Fibroblast of pulmonary artery (primary cell): ENCODE measurements at places on chromosomes 5 and 9.

DNA sequence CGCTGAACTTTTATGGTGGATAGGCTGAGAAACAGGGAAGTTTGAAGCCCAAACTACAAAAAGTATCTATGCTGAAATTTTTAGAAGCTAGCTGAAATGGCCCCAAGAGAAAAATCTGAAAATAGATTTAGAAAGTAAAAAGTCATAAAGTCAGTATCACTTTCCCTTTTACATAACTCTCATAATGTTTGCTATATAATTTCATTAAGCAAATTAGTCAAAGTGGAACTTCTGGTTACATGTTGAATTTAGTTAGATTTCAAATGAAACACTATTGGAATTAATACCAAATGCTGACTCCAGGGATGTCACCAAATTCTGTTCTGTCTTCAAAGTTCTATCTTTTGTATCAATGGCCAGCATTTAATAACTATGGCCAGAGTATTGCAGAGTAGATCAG is 126.9 kb downstream of the TTC39B start:
- no peak for DNase-seq

DNA sequence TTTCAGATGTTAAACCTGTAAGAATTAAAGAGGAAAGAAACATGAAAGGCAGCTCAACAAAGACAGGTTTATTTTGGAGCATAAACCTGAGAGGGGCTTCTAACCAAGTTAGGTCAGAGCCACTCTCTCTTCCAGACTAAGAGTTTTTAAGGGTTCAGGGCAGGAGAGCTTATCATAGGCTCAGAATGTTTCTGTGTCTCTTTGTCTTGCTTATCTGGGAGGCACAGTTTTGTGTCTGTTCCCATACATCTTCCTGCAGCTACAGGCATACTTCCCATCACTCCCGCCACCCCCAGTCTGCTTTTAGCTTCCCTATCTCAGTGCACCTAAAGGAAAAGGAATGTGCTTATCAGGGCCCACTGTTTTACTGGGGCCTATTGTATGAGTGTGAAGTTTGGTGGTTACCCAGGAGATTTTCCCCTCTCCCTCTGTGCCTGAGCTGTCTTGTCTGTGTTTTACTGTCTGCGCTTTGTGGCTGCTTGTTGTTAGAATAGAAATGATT is 21.9 kb downstream of the CD14 start:
- peak; percentile 80 for DNase-seq

DNA sequence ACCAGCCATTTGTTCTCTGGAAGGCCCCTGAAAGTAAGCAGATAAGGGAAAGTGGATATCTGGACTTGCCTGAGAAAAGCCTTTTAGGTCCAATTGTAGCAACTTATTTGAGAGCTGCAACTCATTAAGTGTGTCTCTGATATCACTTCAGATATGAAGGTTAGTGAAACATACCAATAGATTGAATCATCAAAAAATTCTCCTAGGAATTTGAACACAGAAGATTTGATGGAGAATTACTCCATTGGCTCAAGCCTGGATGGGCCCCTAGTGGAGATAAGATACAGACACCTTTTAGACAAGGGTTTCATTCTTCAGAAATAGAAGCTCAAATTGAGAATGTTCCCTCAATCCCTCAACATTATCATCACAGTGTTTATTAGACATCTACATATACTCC is 356.7 kb downstream of the NDUFS4 start:
- DNase-seq = peak; percentile 37

- DNase-seq = no peak
These were observed 91.0 kb upstream of the DAPK1 start for GRCh38 chr9:87406543-87407166.

- no peak for DNase-seq
These were observed 111.2 kb downstream of the INSYN2B start for GRCh38 chr5:169869066-169869465.

GRCh38 chr5:102678267-102679058 is 76.6 kb upstream of the PAM start:
- DNase-seq = peak; percentile 40

DNA sequence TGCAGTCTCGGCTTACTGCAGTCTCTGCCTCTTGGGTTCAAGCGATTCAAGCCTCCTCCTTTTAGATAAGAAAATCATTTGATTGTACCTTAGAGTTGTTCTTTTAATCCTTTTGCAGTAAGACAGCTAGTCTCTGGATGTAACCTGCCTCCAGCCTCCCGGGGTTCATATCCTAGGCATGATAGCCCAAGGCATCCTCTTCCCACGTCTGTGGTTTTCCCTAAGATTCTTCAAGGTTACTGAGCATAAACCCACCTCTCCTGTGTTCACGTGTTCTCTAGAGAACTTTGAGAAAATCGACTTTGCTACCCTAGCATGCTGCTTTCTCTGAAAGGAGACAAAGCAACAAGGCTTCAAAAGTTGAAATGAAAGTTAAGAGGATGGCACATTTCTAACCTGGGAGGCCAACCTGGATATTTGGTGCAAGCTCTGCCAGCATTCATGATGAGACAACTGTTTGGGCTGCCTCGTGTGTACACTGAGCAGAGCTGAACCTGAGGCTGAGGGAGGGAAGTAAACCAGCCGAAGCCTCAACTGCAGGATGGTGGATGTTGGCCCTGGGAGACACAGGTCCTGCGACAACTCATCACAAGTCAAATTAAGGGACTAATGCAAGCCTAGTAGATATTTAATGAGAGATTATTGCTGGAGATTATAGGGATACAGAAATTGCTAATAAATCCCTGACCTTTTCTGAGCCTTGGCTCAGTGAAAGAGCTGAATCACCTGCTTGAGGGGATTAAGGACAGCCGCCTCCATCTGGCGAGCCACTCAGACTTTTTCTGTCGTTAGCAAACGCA is 261.8 kb downstream of the ARHGAP26 start:
- DNase-seq = no peak

- no peak for DNase-seq
These were observed 406.8 kb downstream of the BRINP1 start for GRCh38 chr9:118962426-118962825.

- no peak for DNase-seq
These were observed 50.0 kb downstream of the ATPSCKMT start for GRCh38 chr5:10199692-10200091.

- no peak for DNase-seq
These were observed 10.9 kb downstream of the ZCCHC10 start for GRCh38 chr5:133015466-133015865.

GRCh38 chr9:105117234-105117633 is 127.2 kb upstream of the SLC44A1 start:
- no peak for DNase-seq

- DNase-seq = peak; percentile 43
These were observed 87.7 kb downstream of the AUH start for GRCh38 chr9:91273853-91274552.

GRCh38 chr9:20804489-20805250 is 120.6 kb downstream of the FOCAD start:
- peak; percentile 32 for DNase-seq

DNA sequence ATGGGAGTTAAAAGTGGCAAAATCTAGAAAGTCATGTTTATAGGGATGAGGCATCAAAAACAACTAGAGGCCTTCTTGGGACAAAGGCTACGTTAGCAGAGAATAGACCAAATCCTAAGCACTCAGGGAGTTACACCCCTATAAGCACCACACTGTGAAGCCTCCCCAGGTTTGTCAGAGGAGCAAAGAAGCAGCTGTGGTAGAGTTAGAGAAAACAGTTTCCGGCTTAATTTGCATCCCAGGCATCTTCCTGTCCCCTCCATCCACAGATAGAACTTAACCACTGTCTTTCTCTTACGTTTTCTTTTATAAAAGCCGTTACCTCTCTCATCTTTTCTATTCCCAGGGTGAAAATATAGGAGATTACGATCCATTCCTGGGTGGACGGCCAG is 188.6 kb upstream of the KLF9 start:
- no peak for DNase-seq

- no peak for DNase-seq
These were observed 35.5 kb downstream of the ADAM19 start for GRCh38 chr5:157540124-157540523.

- no peak for DNase-seq
These were observed 182.2 kb upstream of the ISL1 start for GRCh38 chr5:51201024-51201423.

DNA sequence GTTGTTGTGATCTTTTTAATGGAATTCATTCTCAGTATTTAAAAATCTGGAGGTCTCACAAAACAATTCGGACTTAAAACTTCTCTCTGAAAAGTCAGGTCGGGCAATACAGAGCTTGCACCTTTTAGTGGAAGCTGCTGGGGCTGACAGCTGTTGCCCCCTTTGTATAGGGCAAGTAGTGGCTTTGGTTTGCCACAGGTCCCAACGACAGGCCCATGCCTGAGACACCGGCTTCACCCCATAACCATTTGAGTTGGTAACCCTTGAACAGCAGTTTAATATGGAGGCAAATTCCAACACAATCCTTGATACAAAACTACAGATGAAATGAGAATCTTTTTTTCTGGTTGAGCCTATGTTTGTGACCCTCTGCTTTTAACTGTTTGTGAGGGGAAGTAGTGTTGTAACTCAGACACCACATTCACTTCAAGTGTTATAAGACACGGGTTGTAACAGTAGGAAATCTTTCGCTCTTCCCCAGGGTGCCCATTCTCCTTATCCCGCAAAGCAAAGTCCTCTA is 752 bp upstream of the GLRX start:
- no peak for DNase-seq

- DNase-seq = peak; percentile 47
These were observed 134.1 kb downstream of the PAPPA start for GRCh38 chr9:116287721-116288120.

- DNase-seq = no peak
These were observed 39.6 kb downstream of the C5orf15 start for GRCh38 chr5:133928587-133929393.

- DNase-seq = peak; percentile 14
These were observed 27.9 kb downstream of the C1QTNF2 start for GRCh38 chr5:160342413-160342941.

DNA sequence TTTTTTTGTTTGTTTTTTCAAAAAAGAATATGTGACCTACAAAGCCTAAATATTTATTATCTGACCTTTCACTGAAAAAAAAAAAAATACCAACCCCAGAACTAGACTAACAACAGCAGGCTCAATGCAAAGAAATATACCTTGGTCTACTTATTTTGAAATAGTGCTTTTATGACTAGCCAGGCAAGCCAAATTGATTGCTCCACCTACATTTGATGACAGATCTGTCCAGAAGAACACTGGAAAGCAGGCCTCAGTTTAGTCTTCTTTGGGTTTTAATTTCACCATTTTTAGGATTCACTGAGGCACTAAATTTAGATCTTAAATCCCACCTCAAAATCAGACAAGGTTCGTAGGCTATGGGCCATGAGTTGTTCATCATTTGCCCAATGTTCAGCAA is 97.3 kb downstream of the PLPP1 start:
- no peak for DNase-seq

DNA sequence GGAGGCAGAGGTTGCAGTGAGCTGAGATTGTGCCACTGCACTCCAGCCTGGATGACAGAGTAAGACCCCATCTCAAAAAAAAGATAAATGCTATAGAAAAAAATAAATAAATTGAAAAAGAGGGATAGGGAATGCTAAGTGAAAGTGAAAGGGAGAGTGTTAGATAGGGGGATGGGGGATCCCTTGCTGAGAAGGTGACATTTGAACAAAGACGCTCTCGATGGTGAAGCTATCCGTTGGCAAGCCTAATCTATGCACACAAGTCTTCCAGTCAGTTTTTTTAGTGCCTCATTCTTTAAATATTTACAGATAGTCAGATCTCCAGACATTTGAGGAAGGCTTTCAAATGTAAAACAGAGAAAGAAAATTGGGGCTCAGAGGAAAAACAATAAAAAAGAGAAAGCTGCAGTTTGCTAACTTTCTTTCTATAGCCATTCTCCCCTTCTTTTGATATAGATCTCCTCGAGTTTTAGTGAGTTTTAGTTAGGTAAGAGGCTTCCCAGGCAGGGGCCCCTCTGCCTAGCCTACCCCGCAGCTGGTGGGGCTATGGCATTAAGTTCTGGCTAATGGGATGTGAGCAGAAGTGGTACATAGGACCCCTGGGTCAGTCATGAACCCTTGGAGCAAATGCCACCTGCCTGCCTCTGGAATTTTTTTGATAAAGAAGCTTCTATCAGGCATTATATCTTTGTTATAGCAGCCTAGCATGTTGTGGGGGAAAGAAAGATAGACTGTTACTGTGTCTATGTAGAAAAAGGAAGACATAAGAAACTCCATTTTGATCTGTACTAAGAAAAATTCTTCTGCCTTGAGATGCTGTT is 12.0 kb downstream of the GLRX start:
- no peak for DNase-seq

GRCh38 chr5:101950019-101950418 is 346.1 kb downstream of the SLCO4C1 start:
- no peak for DNase-seq

GRCh38 chr5:150206098-150206778 is 16.4 kb downstream of the SLC6A7 start:
- DNase-seq = no peak

DNA sequence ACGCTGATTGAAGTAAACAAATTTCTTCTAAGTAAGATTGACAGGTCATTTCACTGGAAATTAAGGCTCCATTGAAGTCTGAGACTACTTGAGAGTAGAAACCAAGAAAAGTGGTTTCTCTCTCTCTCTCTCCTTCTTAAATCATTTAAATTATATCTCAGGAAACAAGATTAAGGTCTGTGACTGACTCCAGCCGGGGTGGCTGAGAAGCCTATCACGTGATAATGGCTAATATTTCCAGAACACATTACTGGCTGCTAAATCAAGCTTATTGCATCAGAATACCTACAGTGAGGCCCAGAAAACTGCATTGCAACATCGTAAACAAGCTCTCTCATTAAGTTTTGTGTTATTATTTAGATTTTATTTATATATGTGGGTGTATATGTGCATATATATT is 88.4 kb downstream of the PTCD2 start:
- peak; percentile 74 for DNase-seq

GRCh38 chr5:82879089-82879488 is 198.1 kb downstream of the TMEM167A start:
- DNase-seq = no peak

DNA sequence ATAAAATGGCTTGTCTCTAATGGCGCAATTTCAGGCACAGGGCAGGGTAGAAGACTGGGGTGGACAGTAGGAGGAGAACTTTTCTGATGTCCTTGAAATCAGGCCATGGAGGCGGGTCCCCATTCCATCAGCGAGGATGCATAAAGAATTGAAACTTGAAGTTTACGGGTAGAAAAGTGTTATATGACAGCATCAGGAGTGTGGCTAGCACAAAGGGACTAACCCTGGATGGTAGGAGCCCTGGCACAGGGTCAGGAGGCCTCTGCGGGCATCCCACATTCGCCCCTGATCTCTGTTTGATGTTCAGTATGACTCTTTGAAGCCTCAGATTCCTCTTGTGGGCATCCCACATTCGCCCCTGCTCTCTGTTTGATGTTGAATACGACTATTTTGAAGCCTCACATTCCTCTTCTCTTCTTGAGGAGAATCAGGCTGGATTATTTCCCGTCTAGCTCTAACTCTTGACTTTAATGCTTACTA is 94.8 kb upstream of the ADRA1B start:
- DNase-seq = no peak

- DNase-seq = no peak
These were observed 42.9 kb downstream of the FOXI1 start for GRCh38 chr5:170148430-170149205.

GRCh38 chr5:31964007-31964360 is 210.1 kb downstream of the GOLPH3 start:
- no peak for DNase-seq

- peak; percentile 71 for DNase-seq
These were observed 30.9 kb upstream of the SLC46A2 start for GRCh38 chr9:112921549-112921948.

- DNase-seq = peak; percentile 75
These were observed 78.5 kb upstream of the LRRTM2 start for GRCh38 chr5:138953387-138954256.

GRCh38 chr9:5004481-5004880 is 19.4 kb downstream of the JAK2 start:
- DNase-seq = no peak
